ENCODE measurements at places on chromosomes 3 and 15.

- peak; percentile 63 for DNase-seq
Observed at GRCh38 chr3:184513276-184514170, 48.1 kb upstream of the EPHB3 start.

GRCh38 chr15:80455668-80456442, 51.7 kb downstream of the ARNT2 start:
- peak; percentile 61 for DNase-seq

DNA sequence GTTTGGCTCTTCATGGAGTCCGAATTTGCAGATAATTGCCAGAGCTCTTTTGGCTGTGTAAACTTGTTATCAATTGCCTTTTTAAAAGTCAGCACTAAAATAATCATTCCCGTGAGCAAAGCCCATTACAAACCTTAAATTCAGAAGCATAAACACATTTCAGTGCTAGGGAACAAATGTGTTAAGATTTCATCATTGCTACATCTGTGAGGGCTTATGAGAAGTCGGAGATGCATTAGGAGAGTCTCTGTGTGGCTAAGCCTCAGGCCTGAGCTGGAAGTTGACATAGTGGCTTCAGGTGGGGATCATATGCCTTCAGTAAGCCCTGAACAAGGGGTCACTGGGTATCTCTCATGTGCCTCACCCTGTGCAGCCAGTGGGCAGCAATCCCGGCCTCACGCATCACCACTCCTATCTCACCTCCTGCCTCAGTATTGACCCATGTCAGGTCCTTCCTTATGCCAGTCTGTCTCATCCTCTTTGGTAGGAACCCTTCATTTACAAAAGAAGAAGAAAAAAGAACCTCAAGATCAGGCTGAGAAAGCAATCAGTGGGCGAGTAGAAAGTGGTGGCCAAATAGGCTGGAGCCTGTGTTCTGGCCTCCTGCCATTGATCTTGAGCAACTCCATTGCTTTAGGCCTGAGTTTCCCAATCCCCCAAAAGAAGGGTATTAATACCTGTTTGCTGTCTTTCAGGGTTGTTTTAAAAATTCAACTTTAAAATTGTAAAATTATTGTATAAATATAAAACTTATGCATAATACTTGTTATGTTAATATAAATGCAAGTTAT, 233.5 kb downstream of the IL20RB start:
- DNase-seq, result no peak

GRCh38 chr15:27061739-27062138, 90.8 kb downstream of the GABRG3 start:
- no peak for DNase-seq

GRCh38 chr3:129061888-129062834, 1.6 kb downstream of the GP9 start:
- no peak for DNase-seq

GRCh38 chr15:41258750-41259471, 27.8 kb downstream of the CHP1 start:
- DNase-seq, result peak; percentile 53

DNA sequence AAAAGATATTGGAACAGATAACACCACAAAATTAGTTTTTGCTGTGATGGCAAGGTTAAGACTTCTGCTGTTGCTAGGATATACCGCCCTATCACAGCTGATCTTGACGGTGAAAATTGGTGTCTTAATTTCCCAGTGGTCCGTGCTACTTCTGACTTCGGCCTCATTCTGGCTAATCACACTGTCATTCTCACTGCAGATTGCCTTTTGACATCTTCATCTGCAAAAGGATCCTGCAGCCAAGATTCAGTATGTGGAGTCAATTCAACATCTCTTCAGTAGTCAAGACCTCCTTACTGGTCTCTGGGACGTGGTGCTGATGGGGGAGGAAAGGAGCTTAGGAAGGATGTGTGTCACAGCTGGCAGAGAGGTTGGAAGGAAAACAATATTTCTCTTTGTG, 438.6 kb downstream of the WDR72 start:
- peak; percentile 30 for DNase-seq

DNA sequence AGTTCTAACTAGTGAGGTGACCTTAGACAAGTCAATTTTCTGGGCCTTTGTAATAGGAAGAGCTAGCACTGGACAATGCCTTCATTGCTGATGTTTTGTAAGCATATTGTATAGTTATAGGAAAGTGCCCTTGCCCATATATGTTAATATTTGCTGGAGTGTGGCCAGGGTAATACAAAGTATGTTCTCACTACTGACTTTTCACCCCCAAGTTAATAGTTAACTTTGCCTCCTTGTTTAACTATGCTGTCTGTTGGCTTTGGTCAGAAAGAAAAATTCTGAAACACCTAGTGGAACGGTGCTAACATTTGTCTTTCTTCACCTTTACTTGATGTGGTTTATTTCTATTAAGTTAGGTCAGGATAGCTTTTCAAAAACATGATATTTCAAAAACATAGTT, 287.4 kb upstream of the CTNNB1 start:
- no peak for DNase-seq

DNA sequence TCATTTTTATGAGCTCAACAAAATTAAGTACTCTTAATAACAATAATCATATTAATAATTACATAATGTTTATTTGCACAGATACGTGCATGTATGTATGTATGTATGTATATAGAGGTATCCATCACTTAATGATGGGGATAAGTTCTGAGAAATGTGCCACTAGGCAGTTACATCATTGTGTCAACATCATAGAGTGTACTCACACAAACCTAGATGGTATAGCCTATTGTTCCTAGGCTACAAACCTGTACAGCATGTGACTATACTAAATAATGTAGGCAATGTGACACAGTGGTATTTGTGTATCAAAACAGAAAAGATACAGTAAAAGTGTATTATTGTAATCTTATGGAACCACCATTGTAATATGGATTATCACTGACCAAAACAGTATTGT, 874.7 kb upstream of the GBE1 start:
- DNase-seq, result no peak

GRCh38 chr15:88982304-88982945, 69.2 kb upstream of the MFGE8 start:
- DNase-seq, result no peak

- DNase-seq, result no peak
Observed at GRCh38 chr15:72463702-72464101, 10.4 kb upstream of the ARIH1 start.

DNA sequence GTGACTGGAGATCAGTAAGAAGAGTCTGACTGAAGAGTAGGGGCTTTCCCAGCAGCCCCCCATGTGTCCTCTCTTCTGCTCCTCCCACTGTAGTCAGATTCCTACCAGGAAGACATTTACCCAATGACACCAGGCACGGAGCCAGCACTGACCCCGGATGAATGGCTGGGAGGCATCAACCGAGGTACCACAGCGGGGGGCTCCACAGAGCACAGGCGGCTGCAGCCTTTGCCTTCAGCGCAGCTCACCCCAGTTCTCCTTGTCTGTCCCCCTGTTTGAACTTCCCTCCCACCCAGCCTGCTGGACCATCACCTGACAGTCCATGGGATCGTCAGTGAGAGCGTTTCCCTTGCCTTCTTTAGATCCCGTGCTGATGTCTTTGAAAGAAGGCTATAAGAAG, 101.6 kb downstream of the ANP32A start:
- DNase-seq, result no peak

DNA sequence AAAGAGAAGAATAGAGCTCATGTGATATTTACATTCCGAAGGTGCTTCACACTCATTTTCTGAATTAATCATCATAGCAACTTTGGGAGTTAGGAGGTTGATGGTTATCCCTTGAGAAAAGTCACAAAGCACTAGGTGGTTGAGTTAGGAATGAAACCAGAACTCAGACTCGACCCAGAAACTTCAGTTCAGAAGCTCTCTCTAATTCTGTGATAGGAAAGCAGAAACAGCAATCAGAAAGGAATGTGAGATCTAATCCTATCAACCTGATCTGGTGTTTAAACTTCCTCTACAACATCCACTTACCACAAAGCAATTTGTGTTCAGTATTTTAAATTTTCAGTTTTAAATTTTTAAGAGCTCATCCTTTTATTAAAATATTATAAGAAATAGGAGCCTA, 211.2 kb downstream of the CNTN3 start:
- no peak for DNase-seq

- DNase-seq, result no peak
Observed at GRCh38 chr3:47614788-47615187, 36.1 kb upstream of the CSPG5 start.

DNA sequence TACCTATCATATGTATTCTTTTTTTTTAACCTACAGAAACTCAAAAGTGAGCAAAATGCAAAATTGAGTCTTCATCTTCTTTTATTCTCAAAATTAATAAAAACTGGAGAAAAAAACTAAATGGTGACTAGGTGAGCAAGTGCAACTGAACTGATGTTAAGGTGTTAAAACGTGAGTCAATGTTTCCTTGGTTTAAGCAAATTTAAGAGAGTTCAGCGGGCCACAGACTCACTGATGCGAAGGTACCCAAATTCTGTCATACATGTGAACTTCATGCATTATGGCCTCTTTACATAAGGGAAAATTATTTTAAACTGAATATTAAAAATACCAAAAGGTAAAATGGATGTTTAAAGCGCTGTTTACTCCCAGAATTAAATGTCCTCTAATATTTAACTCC, 206.6 kb downstream of the FOXP1 start:
- no peak for DNase-seq
